Regular cardiac myocyte (primary cell): ENCODE measurements at places on chromosomes 12 and 14. TPM values are rescaled to one million over a fixed set of nuclear protein-coding genes. Genes with fewer than 3 reads are reported as not detected.

Gene RNF212B
- not detected in 2 replicates for total RNA-seq

Gene KRT74
- not detected in 2 replicates for total RNA-seq

Gene SIX1
- total RNA-seq = 0.38 and 0.56 TPM in 2 replicates

Gene C14orf132
- total RNA-seq = 1.9 and 20.9 TPM in 2 replicates

Gene GPR65
- 0.19 and 0.28 TPM in 2 replicates for total RNA-seq

Gene SCNN1A
- total RNA-seq = 0.58 and 1.4 TPM in 2 replicates

Gene TMTC1
- total RNA-seq = 18.8 and 87.1 TPM in 2 replicates

Gene ANKRD33
- total RNA-seq = under 0.01 and 0.38 TPM in 2 replicates

Gene DBX2
- not detected in 2 replicates for total RNA-seq

Gene CCDC77
- total RNA-seq = 4.5 and 10.2 TPM in 2 replicates

Gene ASIC1
- total RNA-seq = 0.58 and 0.85 TPM in 2 replicates

Gene TC2N
- total RNA-seq = 0.19 and 0.56 TPM in 2 replicates

Gene CCDC177
- total RNA-seq = under 0.01 TPM in 2 replicates

Gene MYO1H
- total RNA-seq = not detected in 2 replicates

Gene FIGNL2
- total RNA-seq = under 0.01 and 0.28 TPM in 2 replicates

Gene CIT
- 3.9 and 16.7 TPM in 2 replicates for total RNA-seq

Gene CYP27B1
- total RNA-seq = 0.19 and 1.1 TPM in 2 replicates

Gene VRTN
- total RNA-seq = not detected in 2 replicates

Gene EPS8
- 150 and 165 TPM in 2 replicates for total RNA-seq

Gene SLC24A4
- not detected in 2 replicates for total RNA-seq

Gene DIO3
- total RNA-seq = not detected in 2 replicates

Gene RNASE4
- total RNA-seq = 9.4 and 38.9 TPM in 2 replicates
